ENCODE measurements at places on chromosomes 4 and X.

DNA sequence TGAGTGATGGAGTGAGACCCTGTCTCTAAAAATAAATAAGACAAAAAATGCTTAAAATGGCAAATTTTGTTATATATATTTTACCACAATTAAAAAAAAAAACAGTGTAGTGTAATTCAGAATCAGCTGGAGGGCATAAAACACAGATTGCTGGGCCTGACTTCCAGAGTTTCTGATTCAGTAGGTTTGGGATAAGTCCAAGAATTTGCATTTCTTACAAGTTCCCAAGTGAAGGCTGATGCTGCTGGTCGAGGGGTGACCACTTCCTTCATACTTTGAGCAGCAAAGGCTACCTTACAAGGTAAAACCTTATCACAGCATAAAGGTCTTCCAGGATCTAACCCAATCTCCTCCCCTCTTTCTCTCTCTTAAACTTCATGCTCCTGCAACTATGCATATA is 40.7 kb downstream of the KLHL8 start:
- H3K4me3 ChIP-seq = no peak overlapping the region
- no peak for DNase-seq
- peaks cover 4% of the 10 kb centered on the region for H3K36me3 ChIP-seq
- no peaks in the 10 kb centered on the region for H3K27me3 ChIP-seq

GRCh38 chr4:161767116-161767515 is 396.7 kb downstream of the FSTL5 start:
- H3K27ac ChIP-seq = no peak overlapping the region
- no peak overlapping the region for H3K4me3 ChIP-seq
- DNase-seq = no peak
- H3K4me1 ChIP-seq = no peaks in the 10 kb centered on the region
- H3K36me3 ChIP-seq = no peaks in the 10 kb centered on the region
- H3K27me3 ChIP-seq = no peaks in the 10 kb centered on the region

DNA sequence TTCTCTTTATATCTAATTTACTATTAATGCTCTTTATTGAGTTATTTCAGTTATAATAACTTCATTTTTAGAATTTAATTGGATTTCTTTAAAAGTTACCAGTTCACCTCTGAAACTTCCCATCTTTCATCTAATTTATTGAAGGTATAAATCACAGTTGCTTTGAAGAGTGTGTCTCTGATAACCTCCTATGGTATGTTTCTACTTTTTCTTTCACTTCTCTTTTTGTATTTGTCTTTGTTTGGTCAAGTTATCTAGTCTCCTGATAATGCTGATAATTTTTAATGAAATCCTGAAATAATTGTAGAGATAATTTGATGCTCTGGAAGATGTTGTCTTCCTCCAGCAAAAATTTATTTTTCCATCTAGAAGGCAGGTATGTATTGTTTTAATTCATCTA is 141.6 kb upstream of the NPY2R start:
- H3K4me1 ChIP-seq = no peaks in the 10 kb centered on the region
- H3K36me3 ChIP-seq = no peaks in the 10 kb centered on the region
- no peaks in the 10 kb centered on the region for H3K27me3 ChIP-seq
- DNase-seq = no peak

DNA sequence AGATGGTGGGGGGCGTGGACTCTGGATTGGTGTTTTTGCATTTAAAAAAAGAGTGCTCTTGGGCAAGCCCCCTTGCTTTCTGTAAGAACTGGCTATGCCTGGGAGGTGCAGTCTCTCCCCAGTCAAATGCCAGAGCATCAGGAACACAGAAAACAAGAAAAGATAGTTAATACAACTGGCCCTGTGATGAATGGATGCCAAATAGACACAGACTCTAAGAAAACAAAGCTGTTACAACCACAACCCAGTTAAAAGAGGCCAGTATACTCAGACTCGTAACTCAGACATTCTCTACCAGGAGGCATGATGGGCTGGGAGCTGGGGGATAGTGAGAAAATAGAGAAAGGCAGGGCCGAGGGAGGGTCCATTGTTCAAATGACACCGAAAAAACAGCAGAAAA is 32.5 kb upstream of the C1QTNF7 start:
- H3K27me3 ChIP-seq = no peaks in the 10 kb centered on the region
- no peak overlapping the region for H3K27ac ChIP-seq
- no peaks in the 10 kb centered on the region for H3K36me3 ChIP-seq
- H3K4me3 ChIP-seq = no peak overlapping the region
- no peak for DNase-seq

GRCh38 chr4:134911941-134912340 is 710.4 kb upstream of the PABPC4L start:
- H3K36me3 ChIP-seq = no peaks in the 10 kb centered on the region
- H3K27me3 ChIP-seq = no peaks in the 10 kb centered on the region
- no peak overlapping the region for H3K4me3 ChIP-seq
- no peak overlapping the region for H3K27ac ChIP-seq

DNA sequence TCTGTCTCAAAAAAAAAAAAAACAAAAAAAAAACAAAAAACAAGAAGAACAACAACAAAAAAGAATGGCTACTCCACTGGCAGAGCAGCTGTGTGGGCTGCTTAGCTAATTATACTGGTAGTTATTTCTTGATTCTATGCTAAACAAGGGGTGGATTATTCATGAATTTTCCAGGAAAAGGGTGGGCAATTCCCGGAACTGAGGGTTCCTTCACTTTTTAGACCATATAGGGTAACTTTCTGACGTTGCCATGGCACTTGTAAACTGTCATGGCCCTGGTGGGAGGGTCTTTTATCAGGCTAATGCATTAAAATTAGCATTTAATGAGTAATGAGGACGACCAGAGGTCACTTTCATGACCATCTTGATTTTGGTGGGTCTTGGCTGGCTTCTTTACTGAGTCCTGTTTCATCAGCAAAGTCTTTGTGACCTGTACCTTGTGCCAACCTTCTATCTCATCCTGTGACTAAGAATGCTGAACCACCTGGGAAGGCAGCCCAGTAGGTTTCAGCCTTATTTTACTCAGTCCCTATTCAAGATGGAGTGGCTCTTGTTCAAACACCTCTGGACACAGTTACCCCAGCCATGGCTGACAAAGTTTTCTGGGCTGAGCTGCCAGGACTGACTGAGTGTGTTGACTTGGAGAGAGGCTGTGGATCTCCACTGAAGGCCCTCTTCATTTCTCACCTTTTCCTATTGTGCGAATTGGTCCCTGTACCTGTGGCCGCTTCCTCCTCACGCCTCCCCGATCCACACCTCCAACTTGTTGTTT is 1.3 kb upstream of the OCIAD2 start:
- peaks cover 10% of the 10 kb centered on the region for H3K4me1 ChIP-seq
- no peak overlapping the region for H3K4me3 ChIP-seq
- H3K36me3 ChIP-seq = no peaks in the 10 kb centered on the region
- no peak for DNase-seq
- H3K27me3 ChIP-seq = no peaks in the 10 kb centered on the region

GRCh38 chr4:65719635-65720034 is 49.3 kb upstream of the EPHA5 start:
- H3K4me3 ChIP-seq = no peak overlapping the region
- no peaks in the 10 kb centered on the region for H3K4me1 ChIP-seq
- no peaks in the 10 kb centered on the region for H3K36me3 ChIP-seq
- DNase-seq = no peak

- H3K4me1 ChIP-seq = no peaks in the 10 kb centered on the region
- H3K4me3 ChIP-seq = no peak overlapping the region
- no peaks in the 10 kb centered on the region for H3K36me3 ChIP-seq
- no peak for DNase-seq
- H3K27me3 ChIP-seq = no peaks in the 10 kb centered on the region
Observed at GRCh38 chrX:45502396-45502795, 301.7 kb upstream of the DIPK2B start.

- no peak overlapping the region for H3K4me3 ChIP-seq
- no peaks in the 10 kb centered on the region for H3K36me3 ChIP-seq
- no peak overlapping the region for H3K27ac ChIP-seq
- DNase-seq = no peak
- H3K4me1 ChIP-seq = no peaks in the 10 kb centered on the region
- no peaks in the 10 kb centered on the region for H3K27me3 ChIP-seq
Observed at GRCh38 chr4:181477591-181477990, 765.6 kb upstream of the TENM3 start.

DNA sequence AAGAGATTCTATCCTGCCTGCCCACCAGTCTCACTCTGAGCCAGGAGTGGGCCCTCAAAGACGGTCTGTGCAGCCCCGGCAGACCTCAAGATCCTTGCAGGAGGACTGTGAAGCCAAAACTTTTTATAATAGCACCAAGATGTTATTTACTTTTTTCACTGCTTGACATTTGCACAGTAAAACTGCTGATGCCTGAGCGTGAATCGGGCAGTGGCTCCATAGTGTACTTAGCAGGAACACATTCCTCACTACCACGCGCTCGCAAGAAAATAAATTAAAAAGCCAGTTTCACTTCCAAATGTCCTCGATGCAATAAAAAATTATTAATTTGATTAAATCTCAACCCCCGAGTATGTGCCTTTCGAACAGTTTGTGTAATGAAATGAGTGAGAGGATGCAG is 22.5 kb downstream of the GPM6B start:
- DNase-seq = no peak
- peaks cover 13% of the 10 kb centered on the region for H3K27me3 ChIP-seq

- no peak for DNase-seq
- H3K4me3 ChIP-seq = no peak overlapping the region
- no peak overlapping the region for H3K27ac ChIP-seq
- no peaks in the 10 kb centered on the region for H3K27me3 ChIP-seq
- H3K4me1 ChIP-seq = no peaks in the 10 kb centered on the region
- H3K36me3 ChIP-seq = no peaks in the 10 kb centered on the region
Observed at GRCh38 chrX:139803224-139803623, 95.3 kb upstream of the MCF2 start.

GRCh38 chr4:151688003-151688784 is 72.6 kb downstream of the GATB start:
- no peak overlapping the region for H3K4me3 ChIP-seq
- DNase-seq = no peak
- peaks cover 47% of the 10 kb centered on the region for H3K4me1 ChIP-seq
- peak overlapping the region; percentile 55 for H3K27ac ChIP-seq

DNA sequence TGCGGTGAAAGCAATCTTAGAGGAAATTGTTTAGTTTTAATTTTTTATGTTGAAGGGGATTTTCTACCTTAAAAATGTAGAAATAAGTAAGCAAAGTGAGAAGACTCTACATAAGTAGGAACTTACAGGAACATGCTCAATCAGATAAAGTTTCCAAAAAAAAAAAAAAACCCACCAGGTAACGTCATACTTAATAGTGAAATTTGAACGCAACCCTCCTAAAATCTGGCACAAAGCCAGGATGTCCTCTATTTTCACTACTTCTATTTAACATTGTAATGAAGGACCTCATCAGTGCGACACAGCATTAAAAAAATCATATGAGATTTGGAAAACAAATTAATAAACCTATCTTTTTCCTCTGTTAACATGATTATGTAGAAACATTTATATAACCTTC is 135.0 kb upstream of the FAT4 start:
- H3K4me1 ChIP-seq = no peaks in the 10 kb centered on the region
- no peaks in the 10 kb centered on the region for H3K36me3 ChIP-seq
- H3K4me3 ChIP-seq = no peak overlapping the region
- DNase-seq = no peak

Measured in spinal cord (tissue), 10 donors.